ENCODE measurements at places on chromosomes 2 and 18.

DNA sequence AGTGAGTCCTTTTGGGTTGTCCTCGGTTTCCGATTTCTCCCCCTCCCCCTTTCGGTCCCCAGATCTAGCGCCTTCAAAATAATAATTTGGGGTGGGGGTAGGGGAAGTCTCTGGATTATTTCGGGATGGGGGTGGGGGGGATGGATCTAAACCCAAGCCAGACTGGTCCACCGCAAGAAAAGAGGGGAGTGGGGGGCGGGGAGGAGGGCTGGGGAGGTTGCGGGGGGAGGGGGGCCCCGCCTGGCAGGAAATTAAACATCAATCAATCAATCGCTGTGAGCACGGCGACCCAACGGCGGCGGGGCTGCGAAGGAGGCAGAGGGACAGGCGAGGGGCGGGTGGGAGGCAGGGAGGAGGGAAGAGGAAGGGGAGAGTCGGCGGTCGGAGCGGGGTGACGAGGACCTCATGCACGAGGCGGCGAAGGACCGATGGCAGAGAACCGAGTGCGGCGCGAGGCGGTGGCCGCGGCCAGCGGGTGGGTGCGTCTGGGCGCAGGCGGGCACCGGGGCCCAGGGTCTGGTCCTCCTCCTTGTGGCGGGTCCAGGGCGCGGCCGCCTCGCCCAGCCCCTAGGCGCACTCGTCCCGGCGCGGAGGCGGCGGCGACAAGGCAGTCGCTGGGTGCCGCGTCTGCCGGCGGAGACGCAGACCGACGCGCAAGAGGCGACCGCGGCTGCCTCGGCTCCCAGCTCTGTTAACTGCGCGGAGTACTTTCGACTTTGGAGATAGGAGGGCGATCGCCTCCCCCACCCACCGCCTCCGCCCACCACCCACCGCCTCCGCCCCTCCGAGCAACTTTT, 468 bp upstream of the SATB2 start:
- peak; percentile 60 for DNase-seq
- H3K36me3 ChIP-seq, result no peaks in the 10 kb centered on the region
- peaks cover 13% of the 10 kb centered on the region for H3K4me1 ChIP-seq

- no peaks in the 10 kb centered on the region for H3K36me3 ChIP-seq
- H3K4me1 ChIP-seq, result peaks cover 40% of the 10 kb centered on the region
- no peak overlapping the region for H3K27ac ChIP-seq
Measured at GRCh38 chr2:28395334-28396061, 2.8 kb downstream of the FOSL2 start.

DNA sequence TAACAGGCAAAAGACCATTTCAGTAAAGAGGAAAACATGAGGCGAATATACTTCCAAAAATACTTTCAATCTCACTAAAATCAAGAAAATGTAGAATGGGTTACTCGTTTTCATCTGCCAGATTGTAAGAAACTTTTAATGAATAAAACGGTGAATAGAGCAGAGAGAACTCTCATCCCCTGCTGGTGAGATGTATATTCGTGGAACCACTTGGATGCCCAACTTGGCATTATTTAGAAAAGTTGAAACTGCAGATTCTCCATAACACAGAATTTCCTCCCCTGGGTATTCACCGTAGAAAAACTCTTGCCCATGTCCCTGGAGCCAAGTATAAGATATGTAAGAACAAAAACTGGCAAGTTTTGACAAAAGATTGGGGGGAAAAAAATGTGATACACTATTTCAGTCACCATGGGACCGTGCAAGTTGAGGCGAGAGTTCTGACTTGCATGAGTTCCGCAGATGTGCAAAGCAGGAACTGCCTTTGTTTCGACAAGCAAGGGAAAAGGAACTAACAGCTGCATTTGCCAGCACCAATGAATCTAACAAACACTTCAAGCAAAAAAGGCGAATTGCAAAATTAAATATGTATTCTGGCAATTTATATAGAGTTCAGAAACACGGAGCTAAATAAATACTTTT, 14.8 kb downstream of the TIMM21 start:
- H3K27me3 ChIP-seq, result no peaks in the 10 kb centered on the region
- H3K36me3 ChIP-seq, result peaks cover 33% of the 10 kb centered on the region
- no peak overlapping the region for H3K27ac ChIP-seq
- DNase-seq, result no peak
- H3K4me3 ChIP-seq, result no peak overlapping the region
- no peaks in the 10 kb centered on the region for H3K4me1 ChIP-seq

GRCh38 chr2:75986617-75987016, 275.9 kb upstream of the GCFC2 start:
- no peaks in the 10 kb centered on the region for H3K27me3 ChIP-seq
- H3K36me3 ChIP-seq, result no peaks in the 10 kb centered on the region
- H3K4me3 ChIP-seq, result no peak overlapping the region
- H3K4me1 ChIP-seq, result no peaks in the 10 kb centered on the region
- H3K27ac ChIP-seq, result no peak overlapping the region

DNA sequence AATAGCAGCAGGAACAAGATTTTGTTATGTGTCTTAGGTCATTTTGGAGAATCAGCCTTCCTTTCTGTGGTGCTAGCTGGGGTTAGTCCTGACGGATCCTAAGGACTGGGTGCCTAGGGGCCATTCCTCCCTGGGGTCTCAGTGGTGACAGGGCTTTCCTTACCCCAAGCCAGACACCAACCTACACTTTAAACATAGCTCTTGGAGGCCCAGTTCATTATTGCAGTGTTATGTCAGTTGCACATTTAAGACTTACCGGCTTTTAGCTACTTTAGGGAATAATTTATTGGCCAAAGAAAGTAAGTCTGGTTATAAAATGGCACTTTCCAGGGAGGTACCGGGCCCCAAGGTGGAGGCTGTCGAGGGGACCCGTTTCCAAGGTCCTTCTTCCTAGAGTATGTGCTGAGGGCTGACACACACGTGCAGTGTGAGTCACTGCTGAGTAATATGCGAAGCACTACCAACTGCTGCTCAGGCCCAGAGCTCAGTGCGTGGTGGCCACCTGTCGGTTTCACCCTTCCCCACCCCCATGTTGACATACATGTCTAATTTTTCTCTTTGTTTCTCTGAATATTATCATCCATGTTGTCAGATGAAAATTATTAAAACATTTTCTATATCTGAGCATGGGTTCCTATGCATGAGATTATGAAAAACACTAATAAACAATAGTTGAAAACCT, 37.0 kb upstream of the GRHL1 start:
- no peaks in the 10 kb centered on the region for H3K27me3 ChIP-seq
- no peak overlapping the region for H3K4me3 ChIP-seq
- H3K36me3 ChIP-seq, result peaks cover 66% of the 10 kb centered on the region
- no peaks in the 10 kb centered on the region for H3K4me1 ChIP-seq

Measured in DND-41 (cell line).